Activated CD8-positive, alpha-beta memory T cell treated with anti-CD3 and anti-CD28 coated beads for 48 hours (primary cell): ENCODE measurements at places on chromosomes 13 and 19.

- DNase-seq, result no peak
Measured at GRCh38 chr19:45607071-45608029, 5.3 kb upstream of the GPR4 start.

DNA sequence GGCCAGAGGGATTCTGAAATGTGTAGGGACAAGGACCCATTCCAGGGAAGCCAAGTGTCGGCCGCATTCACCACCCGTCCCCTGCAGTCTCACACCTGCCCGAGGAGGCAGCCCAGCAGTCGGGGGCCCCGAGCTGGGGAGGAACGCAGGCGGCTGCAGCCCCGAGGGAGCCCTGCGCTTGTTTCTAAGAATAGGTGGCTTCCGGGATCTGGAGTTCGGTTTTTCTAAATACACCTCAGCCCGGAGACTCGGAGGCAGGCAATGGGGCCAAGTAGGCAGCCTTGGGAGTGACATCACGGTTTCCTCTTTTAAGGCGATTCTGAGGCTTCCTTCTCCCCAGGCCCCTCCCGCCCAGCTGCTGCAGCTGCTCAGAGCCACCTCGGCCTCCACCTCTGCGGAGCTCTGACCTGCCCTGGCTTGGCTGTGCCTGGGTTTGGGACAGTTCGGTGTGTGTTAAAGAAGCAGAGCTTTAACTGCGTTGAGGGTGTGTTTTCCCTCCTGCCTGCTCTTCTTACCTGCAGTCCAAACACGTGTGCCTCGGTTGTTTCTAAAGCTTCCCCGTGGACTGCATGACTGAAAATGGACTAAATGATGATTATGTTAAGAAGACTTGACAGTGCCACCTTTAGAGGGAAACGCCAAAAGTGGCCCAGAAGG lies 80.5 kb downstream of the COL4A2 start:
- no peak for DNase-seq

DNA sequence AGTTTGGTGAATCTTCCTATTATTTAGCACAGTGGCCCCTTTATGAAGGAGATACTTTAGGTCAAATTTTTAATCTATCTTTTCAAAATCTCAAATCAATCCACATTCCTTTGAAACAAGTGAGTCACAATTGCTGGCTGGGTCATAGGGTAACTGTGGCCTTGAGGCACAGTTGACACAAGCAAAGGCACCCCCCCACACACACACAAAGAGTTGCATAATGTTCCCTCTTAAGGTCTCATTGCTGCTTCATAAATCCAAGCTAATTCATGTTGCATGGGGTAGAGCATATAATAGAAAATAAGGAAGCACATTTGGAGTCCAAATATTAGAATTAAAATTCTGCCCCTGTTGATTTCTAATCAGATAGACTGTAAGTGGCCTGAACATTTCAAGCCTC lies 171.5 kb downstream of the DLEU7 start:
- no peak for DNase-seq

GRCh38 chr13:39272994-39273393 lies 234.7 kb downstream of the NHLRC3 start:
- DNase-seq, result no peak

DNA sequence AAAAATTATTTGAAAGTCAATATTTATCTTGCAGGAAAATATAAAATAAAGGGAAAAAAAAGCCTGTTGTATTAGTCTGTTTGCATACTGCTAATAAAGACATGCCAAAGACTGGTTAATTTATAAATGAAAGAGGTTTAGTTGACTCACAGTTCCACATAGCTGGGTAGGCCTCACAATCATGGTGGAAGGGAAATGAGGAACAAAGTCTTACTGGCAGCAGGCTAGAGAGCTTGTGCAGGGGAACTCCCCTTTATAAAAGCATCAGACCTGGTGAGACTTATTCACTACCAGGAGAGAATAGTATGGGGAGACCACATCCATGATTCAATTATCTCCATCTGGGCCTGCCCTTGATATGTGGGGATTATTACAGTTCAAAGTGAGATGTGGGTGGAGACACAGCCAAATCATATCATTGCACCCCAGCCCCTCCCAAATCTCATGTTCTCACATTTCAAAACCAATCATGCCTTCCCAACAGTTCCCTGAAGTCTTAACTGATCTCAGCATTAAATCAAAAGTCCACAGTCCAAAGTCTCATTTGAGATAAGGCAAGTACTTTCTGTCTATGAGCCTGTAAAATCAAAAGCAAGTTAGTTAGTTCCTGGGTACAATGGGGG lies 1416.5 kb upstream of the SPRY2 start:
- no peak for DNase-seq

- DNase-seq, result no peak
Measured at GRCh38 chr13:26562512-26562890, 5.0 kb downstream of the WASF3 start.

GRCh38 chr19:44747739-44748425 lies 626 bp upstream of the BCL3 start:
- DNase-seq, result peak; percentile 47

- no peak for DNase-seq
Measured at GRCh38 chr19:58170860-58171259, 12.0 kb upstream of the ZNF274 start.

GRCh38 chr13:112733661-112734379 lies 44.0 kb downstream of the ATP11A start:
- DNase-seq, result no peak

DNA sequence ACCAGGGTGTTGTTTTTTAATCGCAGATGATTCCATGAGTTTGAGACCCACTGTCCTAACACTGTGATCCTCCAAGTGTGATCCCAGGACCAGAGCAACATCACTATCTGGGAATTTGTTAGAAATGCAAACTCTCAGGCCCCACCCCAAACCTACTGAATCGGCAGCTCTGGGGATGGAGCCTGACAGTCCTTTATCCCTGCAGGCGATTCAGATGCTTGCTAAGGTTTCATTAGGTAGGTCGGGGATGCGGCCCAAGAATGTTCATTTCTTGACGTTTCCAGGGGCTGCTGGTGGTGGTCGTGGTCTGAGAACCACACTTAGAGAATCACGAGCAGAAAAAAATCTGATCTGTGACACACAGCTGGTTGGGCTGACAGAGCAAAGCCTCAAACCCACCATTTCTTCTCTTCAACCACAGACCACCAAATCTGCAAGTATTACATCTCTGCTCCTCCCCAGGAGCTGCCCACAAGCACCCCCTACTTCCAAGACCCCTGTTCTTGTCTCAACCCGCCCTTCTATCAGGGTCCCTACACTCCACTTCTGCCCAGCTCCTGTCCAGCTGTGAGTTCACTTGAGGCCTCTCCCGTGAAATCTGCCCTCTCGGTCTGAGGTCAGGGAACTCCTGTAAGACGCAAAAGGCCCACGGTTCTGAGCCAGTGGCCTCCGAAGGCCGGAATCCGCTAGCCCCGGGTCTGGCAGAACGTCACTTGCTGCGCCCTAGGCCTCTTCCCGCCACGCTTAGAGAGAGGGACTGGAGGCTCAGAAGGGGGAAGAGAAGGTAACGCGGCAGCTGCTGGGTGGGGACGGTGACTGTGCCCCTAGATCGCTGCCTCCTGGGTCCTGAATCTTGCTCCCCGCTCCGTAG lies 1.1 kb upstream of the FARP1 start:
- no peak for DNase-seq

GRCh38 chr19:39792999-39793546 lies 14.4 kb downstream of the LEUTX start:
- DNase-seq, result peak; percentile 42

GRCh38 chr13:43285933-43286597 lies 262.7 kb downstream of the DNAJC15 start:
- DNase-seq, result no peak

DNA sequence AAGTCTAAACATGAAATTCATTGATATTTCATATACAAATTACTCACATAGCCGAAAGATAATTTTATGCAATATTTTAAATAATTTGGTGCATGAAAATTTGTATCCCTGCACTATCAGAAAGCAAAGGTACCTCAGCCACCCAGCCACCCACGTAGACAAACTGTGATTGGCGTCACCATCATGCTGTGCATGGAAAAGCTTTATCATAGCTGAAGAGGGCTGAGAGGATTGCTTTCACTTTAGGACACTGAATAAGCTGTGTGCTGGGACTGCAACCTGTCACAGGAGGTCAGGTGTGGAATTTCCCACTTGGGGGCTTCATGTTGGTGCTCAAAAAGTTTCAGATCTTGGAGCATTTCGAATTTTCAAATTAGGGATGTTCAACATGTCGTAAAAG lies 96.3 kb downstream of the MYCBP2 start:
- DNase-seq, result no peak

DNA sequence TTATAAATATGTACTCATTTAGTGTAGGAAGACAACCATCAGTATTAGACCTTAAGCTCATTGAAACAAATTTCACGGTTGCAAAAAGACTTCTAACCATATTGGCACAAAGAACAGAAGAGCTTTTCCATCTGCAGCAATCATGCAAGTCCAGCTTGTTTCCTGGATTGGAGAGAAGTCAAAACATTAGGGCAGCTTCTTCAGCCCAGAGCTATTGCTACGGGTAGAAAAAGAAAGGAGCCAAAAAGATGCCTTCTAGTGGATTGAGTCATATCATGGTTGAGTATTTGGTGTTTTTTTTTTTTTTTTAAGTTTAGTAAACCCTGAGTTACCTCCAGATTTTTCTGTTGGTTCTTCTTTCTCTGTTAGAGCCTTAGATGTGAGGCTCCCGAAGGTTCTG lies 99.8 kb downstream of the WDFY2 start:
- DNase-seq, result no peak

GRCh38 chr19:10780368-10780767 lies 55.6 kb downstream of the TMED1 start:
- DNase-seq, result no peak

- DNase-seq, result no peak
Measured at GRCh38 chr19:41325947-41326706, 16.2 kb downstream of the CCDC97 start.

GRCh38 chr13:80603351-80603750 lies 262.4 kb upstream of the SPRY2 start:
- no peak for DNase-seq

GRCh38 chr13:42750794-42751193 lies 30.6 kb upstream of the FAM216B start:
- DNase-seq, result no peak

DNA sequence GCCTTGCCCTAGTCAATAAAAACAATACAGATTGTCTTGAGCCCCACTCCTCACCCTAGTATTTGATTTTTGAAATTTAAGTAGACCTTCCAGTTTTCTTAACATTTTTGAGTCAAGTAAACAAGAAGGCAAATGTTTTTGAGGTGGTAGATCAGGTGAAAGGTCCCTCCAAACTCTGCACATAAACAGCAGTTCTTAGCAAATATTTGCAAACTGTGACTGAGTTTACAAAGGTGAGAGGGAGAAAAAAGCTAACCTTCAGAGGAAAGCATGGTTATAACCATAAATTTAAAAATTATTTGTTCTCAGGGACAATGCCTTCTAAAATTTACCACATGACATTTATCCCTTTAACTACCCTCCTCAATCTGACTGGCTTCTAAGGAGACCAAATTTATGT lies 84.6 kb upstream of the PCDH17 start:
- no peak for DNase-seq

DNA sequence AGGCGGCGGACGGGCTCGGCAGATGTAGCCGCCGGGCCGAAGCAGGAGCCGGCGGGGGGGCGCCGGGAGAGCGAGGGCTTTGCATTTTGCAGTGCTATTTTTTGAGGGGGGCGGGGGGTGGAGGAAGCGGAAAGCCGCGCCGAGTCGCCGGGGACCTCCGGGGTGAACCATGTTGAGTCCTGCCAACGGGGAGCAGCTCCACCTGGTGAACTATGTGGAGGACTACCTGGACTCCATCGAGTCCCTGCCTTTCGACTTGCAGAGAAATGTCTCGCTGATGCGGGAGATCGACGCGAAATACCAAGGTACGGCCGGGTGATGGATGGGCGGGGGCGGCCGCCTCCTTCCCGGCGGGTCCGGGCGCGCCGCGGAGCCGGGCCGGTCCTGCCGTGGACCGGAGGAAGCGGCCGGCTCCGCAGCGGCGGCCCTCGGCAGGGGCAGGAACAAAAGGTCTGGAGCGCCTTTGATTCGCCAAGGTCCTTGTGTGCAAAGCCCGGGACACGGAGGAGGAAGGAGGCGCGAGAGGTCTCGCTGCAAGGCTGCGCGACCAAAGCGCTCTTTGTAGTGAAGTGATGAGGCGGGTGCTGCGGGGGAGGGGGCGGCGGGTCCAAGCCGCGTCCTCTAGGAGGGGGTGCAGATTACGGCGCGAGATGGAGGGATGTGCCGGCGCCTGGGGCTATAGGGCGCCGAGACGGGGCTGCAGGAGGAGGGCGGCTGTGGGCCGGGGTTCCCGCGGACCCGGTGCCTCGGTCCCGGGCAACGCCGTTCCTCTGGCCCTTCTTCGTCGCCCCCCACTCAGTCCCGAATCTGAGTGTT lies 689 bp downstream of the ING1 start:
- peak; percentile 40 for DNase-seq

GRCh38 chr13:76672420-76672819 lies 213.8 kb downstream of the KCTD12 start:
- DNase-seq, result no peak

DNA sequence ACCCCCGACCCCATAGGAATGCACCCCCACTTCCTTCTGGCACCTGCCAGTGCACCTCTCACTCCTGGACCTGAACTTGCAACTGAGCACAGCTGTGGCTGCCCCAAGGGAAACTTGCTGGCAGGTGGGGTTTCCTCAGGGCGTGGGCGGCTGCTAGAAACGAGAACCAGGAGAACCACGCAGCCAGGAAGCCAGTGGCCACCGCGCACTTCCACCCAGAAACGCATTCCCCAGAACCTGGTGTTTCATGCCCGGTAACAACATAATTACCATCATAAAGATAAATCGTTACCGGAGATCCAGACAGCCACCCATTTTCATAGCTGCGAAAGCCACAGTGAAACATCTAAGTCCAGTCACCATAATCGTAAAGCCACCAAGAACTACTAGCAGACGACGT lies 75.2 kb upstream of the C13orf46 start:
- DNase-seq, result no peak

GRCh38 chr13:25018729-25019115 lies 77.2 kb upstream of the PABPC3 start:
- DNase-seq, result no peak
